ENCODE measurements at places on chromosomes 11 and 22.

DNA sequence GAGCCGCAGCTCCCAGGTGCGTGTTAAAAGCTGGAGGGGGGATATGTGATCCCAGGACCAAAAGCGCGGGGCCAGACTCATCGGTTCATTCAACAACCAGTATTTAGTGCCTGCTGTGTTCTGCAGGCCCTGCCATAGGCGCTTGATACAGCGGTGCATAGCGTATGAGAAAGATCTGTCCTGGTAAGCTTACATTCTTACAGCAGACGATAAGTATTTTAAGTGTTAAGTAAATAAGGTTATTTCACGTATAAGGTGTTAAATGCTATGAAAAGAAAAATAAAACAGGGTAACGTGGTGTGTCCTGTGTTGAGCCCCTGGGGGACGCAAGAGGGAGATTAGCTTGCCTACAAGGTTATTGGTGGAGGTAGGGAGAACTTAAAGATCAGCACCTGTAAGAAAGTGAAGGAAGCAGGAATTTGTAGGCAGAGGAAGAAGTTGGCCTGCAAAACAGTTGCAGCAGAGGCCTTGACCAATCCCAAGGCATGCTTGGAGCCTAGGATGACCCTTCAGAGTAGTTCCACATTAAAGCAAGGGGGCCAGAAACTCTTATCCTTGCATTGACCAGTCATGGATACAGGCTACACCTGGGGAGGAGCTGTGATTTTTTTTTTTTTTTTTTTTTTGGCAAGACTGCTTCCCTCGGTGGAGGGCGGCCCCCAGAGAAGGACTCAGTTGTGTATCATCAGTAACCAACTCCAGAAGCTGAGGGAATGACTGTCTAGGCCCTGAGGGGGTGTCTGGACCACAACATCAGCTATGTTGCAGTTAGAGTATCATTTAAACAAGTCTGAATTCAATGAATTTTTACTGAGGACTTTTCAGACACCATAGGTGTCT, 487 bp upstream of the LIPT2 start:
- DNase-seq, result no peak

DNA sequence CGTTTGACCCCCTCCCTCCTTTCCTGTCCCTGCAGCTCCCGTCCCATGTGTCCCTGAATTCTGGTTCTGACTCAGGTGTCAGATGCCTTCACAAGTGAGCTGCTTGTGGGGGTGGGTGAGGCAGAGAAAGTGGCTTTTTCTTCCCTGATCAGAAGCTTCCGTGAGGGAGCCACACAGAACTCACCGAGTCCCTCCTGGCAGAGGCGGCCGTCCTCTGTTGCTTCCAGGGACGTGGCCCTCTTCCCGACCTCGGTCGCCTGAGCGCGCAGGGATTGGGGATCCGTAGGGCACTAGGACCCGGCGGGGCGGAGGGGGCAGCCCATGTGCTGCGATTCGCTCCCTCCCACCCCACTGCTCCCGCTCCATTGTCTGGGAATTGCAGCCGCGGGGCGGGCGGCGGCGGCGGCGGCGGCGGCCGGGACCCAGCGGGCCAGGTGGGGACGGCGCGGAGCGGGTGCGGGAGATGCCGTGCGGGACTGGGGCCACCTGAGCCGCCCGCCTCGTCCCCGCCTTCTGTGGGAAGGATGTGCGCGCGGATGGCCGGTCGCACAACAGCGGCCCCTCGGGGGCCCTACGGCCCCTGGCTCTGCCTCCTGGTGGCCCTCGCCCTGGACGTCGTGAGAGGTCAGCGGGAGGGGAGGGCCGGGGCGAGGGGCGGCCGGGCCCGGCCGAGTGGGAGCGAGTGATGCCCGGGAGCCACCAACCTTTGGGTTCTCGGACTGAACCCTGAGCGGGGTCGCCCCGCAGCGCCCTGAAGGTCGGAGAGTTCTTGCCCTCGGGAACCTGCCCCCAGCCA, at the start of gene TMEM132A:
Gene TMEM132A (plus strand): TSS at position 351 of the 796 bp plus-strand sequence. CDS start 174 bp downstream, at position 525.
- DNase-seq, result no peak

DNA sequence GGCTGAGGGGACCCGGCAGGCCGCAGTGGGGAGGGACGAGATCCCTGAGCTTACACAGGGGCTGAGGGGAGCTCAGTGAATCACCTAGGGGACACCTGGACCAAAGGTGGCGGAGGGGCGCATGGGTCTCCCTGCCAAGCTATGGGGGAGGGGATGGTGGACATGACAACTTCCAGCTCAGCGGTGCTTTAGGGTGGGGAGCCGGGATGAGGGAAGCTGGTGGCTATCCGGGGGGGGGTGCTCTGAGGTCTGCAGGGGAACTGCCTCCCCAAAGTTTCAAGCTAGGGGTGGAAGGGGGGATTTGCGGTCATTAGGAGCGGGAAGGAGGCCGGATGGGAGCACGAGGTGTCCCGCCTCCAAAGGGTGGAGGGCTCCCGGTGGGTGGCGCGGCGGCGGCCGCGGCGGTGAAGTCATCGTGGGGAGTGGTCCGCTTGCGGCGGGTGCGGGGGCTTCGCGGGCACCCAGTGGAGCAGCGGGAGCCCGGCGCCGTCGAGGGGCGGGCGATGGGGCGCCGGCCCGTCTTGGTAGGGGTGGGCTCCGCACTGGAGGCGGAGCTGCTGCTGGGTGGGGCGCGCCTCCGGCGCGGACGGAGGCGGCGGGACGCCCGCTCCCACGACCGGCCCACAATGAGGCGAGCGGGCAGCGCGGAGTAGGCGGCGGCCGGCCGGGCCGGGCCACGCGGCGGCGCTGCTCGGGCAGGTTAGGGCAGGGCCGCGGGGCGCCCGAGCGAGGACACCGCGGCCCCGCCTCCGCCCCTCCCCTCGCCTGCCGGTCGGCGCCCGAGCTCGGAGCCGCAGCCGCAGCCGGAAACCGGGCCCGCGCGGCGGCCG, at the start of gene MICALL1:
Gene MICALL1 (plus strand): TSS at position 764 of the 830 bp plus-strand sequence. CDS start 126 bp downstream, outside the sequence.
- DNase-seq, result no peak

DNA sequence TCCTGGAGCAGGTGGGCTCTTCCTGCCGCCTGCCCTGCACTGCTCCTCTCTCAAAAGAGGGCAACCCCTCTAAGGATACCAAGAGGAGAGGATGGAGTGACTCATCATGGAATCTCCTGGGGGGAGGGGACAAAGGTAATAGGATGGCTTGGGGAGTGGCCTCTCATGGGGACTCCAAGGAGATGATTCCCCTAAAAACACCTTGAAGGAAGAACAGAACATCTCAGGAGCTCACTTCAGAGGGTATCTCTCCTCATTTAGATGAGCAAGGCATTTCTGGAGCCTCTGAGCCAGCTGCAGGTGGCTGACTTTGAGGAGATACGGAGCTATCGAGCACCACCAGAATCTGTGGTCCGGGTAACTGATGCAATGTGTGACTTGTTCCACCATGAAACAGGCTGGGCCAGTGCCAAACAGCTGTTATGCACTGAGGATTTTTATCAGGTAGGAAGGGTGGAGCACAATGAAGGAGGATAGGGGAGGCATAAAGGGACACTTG, 40.2 kb downstream of the RRP8 start:
- no peak for DNase-seq

- no peak for DNase-seq
Observed at GRCh38 chr22:42001706-42002105, 3.1 kb downstream of the WBP2NL start.

DNA sequence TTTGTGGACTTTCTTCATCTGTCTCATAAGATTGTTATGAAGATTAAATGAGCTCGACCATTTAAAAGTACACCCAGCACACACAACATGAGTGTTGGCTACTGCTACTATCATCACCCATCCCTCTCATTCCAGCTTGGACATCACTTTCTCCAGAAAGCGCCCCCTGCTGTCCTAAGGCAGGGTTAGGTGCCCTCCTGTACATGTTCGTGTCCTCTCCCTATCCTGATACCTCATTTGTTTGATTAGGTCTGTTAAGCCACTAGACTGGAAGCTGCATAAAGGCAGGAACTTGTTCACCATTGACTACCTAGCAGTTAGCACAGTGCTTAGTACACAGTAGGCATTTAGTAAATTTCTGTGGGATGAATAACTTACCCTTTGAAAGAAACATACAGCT, 85.5 kb downstream of the ENTHD1 start:
- DNase-seq, result peak; percentile 11

DNA sequence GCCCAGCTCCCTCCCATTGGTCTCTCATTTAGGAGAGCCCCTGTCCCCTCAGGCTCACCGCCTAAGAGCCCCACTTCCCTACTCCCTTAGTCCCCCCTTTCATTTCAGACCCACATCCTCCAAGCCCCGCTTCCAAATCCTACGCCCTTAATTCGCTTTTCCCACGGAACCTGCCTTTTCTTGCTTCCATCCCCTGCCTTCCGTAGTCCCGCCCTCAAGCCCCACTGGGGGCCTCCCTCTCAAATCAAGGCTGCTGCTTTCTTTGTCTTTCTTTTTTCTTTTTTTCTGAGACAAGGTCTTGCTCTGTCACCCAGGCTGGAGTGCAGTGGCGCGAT, 396 bp downstream of the CCDC157 start:
- DNase-seq, result no peak

DNA sequence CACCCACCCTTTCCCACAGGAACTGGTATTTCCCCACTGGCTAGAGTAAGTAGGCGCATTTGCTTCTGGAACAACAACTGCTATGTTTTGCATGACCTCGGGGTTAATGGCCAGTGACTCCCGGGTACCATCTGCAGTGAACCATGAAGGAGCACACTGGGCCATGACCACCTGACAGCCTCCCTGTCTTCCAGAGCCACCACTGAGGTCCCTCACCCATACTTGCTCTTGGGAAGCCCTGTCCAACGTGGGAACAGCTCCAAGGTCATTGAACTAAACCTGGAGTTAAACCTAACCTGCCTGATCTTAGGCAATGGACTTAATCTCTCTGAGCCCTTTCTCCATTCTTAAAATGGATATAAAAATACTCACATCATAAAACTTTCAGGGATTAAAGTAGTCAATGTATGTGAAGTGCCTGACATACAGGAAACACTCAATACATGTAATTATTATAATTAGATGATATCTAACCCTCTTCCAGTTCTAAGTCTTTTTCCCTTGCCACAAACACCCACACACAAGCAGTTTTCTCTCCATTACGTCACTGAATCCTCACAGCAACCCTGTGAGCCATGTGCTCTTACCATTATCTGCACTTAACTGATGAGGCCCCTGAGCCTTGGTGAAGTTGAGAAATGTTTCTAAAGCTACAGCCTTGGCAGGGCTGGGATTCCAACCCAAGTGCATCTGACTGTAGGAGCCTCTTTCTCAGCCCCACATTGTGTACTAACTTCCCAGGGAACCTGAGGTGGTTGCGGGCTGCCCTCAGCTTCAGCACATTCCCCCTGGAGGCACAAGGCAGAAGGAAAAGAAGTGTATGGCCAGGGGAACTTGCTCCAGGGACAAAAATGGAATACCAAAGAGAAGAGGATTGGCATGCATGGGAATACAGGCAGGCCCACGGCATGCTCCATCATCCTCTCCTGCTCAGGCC, 74.5 kb upstream of the NCAM1 start:
- DNase-seq, result no peak

DNA sequence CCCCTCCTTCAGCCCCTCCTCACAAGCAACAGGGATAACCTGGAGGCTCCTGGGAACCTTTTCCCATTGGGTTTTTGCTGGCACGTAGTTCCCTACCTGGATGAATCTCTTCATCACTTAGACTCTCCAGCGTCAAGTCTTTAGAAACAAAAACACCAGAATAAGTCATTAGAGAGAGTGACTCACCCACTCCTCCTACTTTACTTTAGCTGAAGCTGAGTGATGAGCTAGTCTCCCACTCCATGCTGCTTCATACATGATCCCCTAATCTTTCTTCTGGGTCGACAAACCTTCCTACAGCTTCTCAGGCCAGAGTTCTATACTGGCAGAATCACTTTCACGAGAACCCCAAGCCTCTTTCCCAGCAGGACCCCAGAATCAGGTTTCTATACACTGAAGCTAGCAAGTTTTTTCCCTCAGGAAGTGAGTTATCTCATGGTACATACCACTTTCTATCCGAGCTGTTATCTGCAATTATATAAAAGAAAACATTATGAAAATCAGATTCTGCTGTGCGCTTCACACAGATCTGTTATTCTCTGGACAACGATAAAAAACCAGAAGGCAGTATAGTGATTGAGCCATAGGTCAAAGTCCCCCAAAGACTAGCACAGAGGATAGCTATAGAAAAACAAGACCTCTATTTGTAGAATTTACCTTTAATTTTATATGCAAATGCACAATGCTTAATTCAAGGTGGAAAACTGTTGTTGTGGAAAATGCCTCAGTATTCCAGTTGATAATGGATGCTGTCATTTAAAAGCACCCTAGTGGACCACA, 18.7 kb downstream of the DRICH1 start:
- no peak for DNase-seq

- no peak for DNase-seq
Observed at GRCh38 chr11:94305146-94305545, 766 bp downstream of the IZUMO1R start.

DNA sequence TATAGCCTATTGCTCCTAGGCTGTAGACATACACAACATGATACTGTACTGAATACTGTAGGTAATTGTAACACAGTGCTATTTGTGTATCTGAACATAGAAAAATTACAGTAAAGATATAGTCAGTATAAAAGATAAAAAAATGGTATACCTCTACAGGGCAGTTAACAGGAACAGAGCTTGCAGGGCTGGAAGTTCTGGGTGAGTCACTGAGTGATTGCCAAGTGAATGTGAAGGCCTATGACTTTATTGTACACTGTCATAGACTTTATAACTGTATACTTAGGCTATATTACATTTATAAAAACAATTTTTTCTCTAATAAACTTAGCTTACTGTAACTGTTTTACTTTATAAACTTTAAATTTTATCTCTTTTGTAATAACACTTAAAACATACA, 332.4 kb upstream of the ARHGAP42 start:
- DNase-seq, result no peak

DNA sequence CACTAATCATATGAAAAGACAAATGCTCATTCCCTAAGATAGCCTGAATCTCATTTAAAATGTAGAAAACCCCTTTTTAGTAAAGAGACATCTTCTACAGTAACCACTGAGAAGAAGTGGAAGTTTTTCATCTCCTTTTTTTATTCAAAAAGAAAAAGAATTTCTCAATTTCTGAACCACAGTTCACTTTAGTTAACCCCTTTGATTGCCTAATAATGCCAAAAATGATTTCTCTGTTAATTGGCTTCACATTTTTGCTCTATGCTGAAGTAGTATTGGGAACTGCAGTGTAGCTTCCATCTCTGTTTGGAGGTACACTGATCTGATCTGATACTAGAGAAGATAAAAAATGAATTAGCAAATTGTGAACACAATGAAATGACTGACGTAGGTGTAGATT, 58.3 kb downstream of the CD44 start:
- DNase-seq, result no peak

DNA sequence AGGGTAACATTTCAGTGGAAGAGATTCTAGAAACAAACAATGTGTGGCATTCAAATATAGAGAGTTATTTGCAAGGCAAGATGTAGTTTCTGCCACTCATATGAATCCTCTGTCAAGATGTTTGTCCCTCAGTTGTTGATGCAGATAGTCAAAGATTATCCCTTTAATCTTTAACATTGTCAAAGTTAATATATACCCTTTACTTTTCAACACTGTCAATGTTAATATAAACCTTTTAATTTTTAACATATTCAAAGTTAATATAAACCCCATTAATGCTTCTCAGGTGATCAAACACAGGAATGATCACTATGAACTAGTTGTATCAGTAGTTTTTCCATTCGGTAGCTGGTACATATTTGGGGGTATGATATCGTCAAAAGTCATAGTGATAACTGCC, 51.9 kb upstream of the PICALM start:
- DNase-seq, result no peak

- no peak for DNase-seq
Observed at GRCh38 chr11:3905080-3905953, 49.9 kb downstream of the STIM1 start.

Measured in NCI-H446 (cell line).